ENCODE measurements at places on chromosomes 7 and 10.

GRCh38 chr7:39084349-39084748 is 106.6 kb downstream of the POU6F2 start:
- no peak for DNase-seq

GRCh38 chr7:17732083-17732482 is 208.2 kb downstream of the SNX13 start:
- no peak for DNase-seq

DNA sequence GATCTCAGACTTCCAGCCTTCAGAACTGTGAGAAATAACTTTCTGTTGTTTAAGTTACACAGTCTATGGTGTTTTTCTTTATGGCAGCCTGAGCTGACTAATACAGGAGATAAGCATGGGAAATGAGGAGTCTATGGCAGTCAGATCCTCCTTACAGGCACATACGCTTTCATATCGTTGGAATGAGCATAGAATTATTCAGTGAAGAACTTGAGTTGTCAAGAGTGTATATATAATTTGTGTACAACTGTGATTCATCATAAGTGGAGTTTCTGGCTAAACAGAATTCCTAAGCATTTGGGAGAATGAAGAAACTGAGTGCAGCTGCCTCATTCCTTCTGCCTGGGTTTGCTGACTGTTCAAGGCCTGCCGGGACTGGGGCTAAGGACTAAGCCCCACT is 516.7 kb downstream of the ADRA2A start:
- no peak for DNase-seq

GRCh38 chr7:55770778-55771177 is 91.8 kb downstream of the SEPTIN14 start:
- no peak for DNase-seq

DNA sequence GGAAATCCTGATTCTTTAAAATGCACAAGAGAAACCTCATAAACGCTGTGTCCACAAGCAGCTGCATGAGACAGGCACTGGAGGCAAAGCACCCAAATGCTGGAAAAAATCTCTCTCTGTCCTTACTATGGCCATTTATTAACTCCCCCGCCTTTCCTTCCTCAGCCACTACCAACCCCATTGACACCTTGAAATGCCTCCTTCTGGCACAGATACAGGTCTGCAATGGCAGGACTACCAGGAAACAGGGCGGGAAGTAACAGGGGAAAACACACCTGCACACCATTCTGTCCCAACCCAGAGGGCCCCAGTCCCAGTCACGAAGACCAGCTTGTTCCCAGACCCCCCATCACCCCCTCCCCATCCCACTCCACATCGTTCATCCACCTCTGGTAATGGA is 224.3 kb downstream of the PARD3 start:
- no peak for DNase-seq

- no peak for DNase-seq
Observed at GRCh38 chr7:131511071-131511470, 45.4 kb downstream of the PODXL start.

GRCh38 chr7:24669971-24670591 is 87.2 kb downstream of the GSDME start:
- DNase-seq, result no peak

DNA sequence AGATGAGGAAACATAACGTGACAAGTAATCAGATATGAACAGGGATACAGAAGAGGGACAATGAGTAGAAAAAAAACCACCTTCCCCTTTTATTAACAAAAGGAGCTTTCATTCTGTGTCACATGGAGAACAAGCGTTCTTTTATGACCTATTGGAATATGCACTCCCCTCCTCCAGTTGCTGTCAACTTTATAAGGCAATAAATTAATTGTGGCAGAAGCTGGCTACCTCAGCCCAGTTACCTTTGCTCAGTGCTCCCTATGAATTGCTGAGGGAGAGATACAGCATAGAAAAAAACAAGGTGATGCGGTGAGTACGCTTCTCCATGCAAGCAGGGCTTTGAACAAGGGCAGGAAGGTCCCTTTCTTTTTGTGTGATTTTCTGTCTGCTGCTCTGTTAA is at the start of gene MGAM2:
Gene MGAM2, plus strand, starts transcription at position 220 of the 400 bp plus-strand sequence. CDS start 5,156 bp downstream, outside the sequence.
- no peak for DNase-seq

GRCh38 chr7:75866489-75867389 is 12.1 kb upstream of the RHBDD2 start:
- no peak for DNase-seq

- no peak for DNase-seq
Observed at GRCh38 chr7:81447351-81447952, 322.4 kb downstream of the HGF start.

DNA sequence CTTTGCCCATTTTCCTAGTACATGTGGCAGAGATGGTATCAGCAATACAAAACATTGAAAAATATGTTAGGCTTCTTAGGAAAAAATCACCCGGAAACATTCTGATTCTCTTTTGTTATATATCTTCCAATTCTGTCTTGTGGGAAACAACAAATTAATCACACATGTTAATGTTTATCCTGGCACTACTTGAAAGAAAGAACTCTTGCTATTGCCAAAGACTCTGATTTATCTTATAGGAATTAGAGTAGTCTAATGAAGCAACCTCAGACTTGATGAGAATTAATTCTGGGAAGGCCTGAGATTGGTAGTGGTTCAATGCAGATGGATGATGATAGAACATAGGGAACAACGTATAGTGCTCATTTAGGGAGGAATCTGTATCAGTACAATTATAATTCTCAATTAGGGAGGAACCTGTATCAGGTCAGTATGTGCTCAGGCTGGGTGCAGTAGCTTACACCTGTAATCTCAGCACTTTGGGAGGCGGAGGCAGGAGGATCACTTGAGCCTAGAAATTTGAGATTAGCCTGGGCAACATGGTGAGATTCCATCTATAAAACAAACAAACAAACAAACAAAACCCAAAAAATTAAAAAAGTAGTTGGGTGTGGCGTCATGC is 50.7 kb downstream of the TAS2R16 start:
- DNase-seq, result no peak

DNA sequence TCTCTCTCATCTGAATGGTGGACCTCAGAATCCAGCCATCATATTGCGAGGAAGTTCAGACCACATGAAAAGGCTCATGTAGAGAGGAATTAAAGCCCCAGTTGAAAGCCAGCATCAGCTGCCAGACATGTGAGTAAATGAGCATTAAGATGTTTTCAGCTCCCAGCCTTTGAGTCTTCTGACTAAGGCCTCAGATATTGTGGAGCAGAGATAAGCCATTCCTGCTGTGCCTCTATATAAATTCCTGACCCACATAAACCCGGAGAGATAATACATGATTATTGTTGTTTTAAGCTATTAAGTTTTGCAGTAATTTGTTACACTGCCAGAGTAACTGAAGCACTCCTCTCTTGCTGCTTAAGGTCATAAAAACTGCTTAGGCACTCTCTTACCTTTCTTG is 14.6 kb downstream of the FAM149B1 start:
- DNase-seq, result no peak

DNA sequence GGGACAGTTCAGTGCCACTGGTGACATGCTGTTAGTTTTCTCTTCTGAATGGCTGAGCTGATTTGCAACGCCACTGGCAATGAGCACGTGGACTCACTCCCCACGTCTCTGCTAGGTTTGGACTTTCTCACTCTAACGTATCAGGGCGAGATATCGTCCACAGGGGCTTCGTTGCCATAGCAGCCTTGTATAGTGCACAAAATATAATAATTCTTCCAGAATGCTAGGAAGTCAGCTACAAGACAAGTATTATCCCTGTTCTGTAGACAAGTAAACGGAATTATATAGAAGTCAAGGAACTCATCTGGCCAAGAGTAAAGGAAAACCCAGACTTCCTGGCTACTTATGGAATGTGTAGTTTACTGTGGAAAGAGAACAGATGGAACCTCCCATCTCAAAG is 226.8 kb downstream of the ARHGAP21 start:
- no peak for DNase-seq

DNA sequence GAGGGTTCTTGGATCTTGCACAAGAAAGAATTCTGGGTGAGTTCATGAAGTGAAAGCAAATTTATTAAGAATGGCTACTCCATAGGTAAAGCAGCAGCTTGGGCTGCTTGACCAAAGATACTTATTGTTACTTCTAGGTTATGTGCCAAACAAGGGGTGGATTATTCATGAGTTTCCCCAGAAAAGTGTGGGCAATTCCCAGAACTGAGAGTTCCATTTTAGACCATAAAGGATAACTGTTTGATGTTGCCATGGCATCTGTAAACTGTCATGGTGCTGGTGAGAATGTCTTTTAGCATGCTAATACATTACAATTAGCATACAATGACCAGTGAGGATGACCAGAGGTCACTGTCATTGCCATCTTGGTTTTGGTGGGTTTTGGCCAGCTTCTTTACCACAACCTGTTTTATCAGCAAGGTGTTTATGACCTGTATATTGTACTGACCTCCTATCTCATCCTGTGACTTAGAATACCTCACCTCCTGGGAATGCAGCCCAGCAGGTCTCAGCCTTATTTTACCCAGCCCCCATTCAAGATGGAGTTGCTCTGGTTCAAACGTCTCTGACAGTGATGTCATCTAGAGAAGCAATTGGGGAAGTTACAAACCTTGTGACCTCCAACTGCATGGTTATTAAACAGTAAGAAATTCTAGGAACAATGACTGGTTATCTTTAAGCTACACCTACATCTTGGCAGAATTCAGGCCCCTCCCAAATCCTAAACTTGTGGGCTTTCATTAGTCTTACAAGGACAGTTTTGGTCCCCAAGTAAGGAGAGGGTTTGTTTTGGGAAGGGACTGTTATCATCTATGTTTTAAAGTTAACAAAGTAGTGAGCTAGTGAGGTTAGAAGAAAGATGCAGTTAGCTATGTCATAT is 48.0 kb upstream of the INHBA start:
- no peak for DNase-seq

GRCh38 chr7:106563466-106564150 is 97.3 kb downstream of the CCDC71L start:
- DNase-seq, result no peak

- no peak for DNase-seq
Observed at GRCh38 chr7:12895296-12895695, 207.9 kb downstream of the ARL4A start.

GRCh38 chr10:25818751-25819150 is 115.3 kb upstream of the MYO3A start:
- no peak for DNase-seq

DNA sequence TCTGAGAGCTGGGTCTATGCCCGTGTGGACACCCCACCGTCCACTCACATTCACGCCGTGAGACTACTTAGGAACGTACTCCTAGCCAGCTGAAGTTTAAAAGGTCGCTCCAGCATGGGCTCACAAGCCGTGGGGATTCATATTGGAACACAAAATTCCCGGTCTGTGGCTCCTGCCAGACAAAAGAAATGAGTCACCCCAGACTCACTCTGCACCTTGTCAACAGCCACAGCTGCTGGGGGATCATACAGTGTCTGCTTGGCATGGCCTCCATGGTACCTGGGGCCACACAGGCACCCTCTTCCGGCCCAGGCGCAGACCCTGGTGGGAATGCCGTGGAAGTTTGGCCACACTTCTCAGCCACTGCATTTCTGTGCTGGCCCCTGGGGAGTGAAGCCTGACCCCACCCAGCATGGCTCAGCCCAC is 228.4 kb downstream of the DNAJB6 start:
- DNase-seq, result no peak

DNA sequence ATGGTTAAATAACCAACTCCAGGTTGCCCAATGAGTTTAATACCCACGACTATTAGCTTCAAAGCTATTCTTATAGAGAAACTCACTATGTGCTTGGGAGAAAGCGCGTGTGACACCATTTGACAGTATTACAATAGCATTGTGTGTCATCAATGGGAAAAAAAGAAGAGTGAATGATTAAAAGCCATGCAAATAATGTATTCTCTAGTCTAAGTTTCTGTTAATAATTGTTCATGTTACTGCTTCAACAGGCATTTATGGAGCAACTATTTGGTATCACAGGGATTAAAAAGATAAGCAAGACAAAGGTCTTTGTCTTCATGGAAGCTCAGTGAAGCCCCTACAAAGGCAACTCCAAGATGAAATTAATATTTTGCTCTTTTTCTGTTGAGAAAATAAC is 47.2 kb downstream of the CAV1 start:
- DNase-seq, result no peak

DNA sequence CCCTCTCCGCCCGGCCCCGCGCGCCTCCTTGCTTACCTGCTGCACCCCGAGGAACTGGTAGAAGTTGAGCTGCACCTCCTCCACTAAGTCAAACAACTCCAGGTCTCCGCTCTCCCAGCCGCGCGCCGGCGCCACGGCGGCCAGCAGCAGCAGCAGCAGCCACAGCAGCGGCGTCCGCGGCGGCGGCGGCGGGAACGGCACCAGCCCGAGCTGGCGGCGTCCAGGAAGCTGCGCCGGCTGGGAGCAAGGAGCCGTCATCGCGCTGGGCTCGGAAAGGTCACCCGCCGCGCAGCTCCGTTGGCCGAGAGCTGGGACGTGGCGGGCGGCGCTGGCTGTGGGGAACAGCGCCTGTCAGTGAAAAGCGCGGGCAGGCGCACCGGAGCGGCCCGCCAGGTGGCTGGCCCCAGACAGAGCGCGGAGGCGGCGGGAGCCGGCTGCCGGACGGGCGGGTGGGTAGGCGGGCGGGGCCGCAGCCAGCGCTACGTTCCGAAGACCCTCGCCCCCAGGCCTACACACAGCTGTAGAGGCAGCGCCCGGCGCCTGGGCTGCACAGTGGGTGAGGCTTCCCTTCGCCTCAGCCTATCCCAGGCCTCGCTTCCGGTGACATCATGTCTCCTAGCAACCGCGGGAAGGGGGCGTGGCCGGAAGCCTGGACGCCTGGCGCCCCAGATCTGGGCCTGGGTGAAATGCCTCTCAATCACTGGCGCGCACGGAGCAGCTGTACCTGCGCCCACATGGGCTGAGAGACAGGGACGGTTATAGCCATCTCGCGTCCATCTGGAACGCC is at the start of gene DNAJC1:
Gene DNAJC1, minus strand, starts transcription at position 554 of the 787 bp plus-strand sequence. Its CDS starts 296 bp downstream, at position 258.
- peak; percentile 93 for DNase-seq

- DNase-seq, result no peak
Observed at GRCh38 chr7:45699015-45699309, 124.8 kb downstream of the ADCY1 start.

DNA sequence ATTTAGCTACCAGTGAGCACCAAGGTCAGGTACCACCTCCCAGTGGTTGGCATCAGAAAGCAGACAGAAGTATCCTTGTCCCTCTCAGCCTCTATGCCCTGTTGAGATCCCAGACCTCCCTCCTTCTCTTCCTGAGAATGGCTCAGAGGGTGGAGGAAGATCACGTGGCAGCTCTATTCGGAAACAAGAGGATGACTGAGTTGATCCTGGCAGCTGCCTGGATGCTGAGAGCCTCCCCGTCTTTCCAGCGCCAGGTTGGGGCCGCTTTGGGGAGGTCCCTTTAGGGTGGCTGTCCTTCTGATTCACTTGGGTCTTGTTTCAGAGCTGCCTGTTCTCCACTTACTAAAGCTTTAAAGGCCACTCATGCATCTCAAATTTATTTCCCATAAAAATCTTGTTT is 36.9 kb upstream of the NPFFR1 start:
- no peak for DNase-seq

DNA sequence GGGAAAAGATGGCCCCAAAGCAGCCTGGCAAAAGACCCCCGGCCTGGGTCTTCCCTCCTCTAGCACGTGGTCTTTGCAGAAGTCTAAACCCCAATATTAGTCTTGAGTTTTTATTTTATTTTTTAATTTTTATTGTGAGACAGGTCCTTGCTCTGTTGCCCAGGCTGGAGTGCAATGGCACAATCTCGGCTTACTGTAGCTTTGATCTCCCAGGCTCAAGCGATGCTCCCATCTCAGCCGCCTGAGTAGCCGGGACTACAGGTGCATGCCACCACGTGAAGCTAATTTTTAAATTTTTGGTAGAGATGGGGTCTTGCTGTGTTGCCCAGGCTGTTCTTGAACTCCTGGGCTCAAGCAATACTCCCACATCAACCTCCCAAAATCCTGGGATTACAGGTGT is 40.3 kb upstream of the MXI1 start:
- no peak for DNase-seq
